ENCODE measurements at places on chromosomes 16 and 17. TPM values are rescaled to one million over a fixed set of nuclear protein-coding genes. Genes with fewer than 3 reads are reported as not detected.

The VPS35 gene
- total RNA-seq: 107 TPM

The KRTAP4-5 gene
- not detected for total RNA-seq

The ABCA3 gene
- total RNA-seq: 8.4 TPM

The BRIP1 gene
- 4.2 TPM for total RNA-seq

The ZKSCAN2 gene
- 5.2 TPM for total RNA-seq

The TMEM97 gene
- total RNA-seq: 12.5 TPM

The MAP1LC3B gene
- 20.9 TPM for total RNA-seq
